ENCODE measurements at places on chromosomes 4 and X. TPM values are rescaled to one million over a fixed set of nuclear protein-coding genes. Genes with fewer than 3 reads are reported as not detected.
A peak's percentile ranks its signal among the peaks of the same experiment; 100 is the strongest.

DNA sequence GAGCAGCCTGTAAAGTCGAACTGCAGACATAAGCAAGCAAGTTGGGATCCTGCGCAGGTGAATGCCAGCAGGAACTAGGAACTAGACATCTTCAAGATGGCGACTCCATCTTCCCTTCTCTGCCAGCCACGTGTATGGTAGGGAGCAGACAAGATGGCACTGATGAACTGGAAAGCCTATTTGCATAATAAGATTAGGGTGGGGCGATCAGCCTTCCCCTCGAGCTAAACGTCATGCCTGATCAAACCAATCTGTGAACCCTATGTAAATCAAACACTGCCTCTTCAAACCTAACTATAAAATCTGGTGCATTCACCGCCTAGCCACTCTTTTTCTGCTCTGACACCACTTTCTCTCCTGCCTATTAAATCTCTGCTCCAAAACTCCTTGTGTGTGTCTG is 28.1 kb upstream of the LGI2 start:
- no peaks in the 10 kb centered on the region for H3K36me3 ChIP-seq
- DNase-seq, result no peak
- no peaks in the 10 kb centered on the region for H3K27me3 ChIP-seq
- H3K4me1 ChIP-seq, result no peaks in the 10 kb centered on the region
- H3K4me3 ChIP-seq, result no peak overlapping the region

- no peaks in the 10 kb centered on the region for H3K4me1 ChIP-seq
- DNase-seq, result no peak
- H3K4me3 ChIP-seq, result no peak overlapping the region
- H3K27ac ChIP-seq, result no peak overlapping the region
Observed at GRCh38 chr4:173829565-173829964, 299.5 kb upstream of the HAND2 start.

GRCh38 chrX:119817130-119817690 is 25.8 kb upstream of the RPL39 start:
- no peaks in the 10 kb centered on the region for H3K27me3 ChIP-seq
- no peak overlapping the region for H3K4me3 ChIP-seq
- DNase-seq, result no peak
- H3K36me3 ChIP-seq, result no peaks in the 10 kb centered on the region
- H3K4me1 ChIP-seq, result no peaks in the 10 kb centered on the region

DNA sequence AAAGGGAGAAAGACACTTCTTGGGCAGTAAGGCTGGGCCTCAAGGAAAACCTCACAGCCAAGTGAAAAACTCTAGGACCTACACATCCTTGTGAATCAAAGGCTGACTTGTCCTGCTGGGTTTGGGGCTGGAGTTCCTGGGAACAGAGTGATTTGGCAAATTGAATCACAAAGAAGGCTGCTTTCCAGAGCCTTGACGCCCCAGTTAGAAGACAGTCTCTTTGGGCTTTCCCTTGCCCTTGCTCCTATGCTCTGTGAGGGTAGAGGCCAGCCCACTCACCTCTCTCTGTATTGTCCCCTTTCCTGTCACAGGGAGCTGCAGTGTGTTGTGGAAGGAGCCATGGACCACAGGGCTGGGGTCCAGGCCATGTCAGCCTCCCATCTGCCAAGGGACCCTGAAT is 9.6 kb downstream of the AMER1 start:
- H3K36me3 ChIP-seq, result peaks cover 11% of the 10 kb centered on the region
- H3K27ac ChIP-seq, result no peak overlapping the region
- DNase-seq, result no peak
- no peaks in the 10 kb centered on the region for H3K27me3 ChIP-seq
- H3K4me1 ChIP-seq, result no peaks in the 10 kb centered on the region

GRCh38 chr4:88204882-88205281 is 46.4 kb upstream of the ABCG2 start:
- H3K27me3 ChIP-seq, result no peaks in the 10 kb centered on the region
- no peaks in the 10 kb centered on the region for H3K4me1 ChIP-seq
- no peak for DNase-seq
- H3K27ac ChIP-seq, result no peak overlapping the region

GRCh38 chr4:145047151-145047550 is 50.8 kb downstream of the ANAPC10 start:
- H3K4me1 ChIP-seq, result no peaks in the 10 kb centered on the region
- H3K27ac ChIP-seq, result no peak overlapping the region
- H3K4me3 ChIP-seq, result no peak overlapping the region
- H3K36me3 ChIP-seq, result no peaks in the 10 kb centered on the region
- DNase-seq, result no peak

DNA sequence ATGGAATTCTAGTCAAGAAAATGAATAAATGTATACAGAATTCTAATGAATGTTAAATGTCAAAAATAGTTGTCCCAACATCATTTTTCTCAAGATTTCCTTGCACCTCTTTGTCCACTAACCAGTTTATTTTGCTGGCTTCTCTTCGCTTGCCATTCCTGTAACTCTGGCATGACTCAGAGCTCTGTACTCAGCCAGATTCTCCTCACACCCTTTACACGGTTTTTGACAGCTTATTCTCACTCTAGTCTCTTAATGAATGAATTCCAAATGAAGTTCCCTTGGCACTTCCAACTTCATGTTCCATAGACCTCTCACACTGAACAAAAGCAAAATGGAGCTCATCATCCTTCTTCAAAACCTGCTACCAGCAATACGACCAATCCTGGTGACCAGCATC is 419.3 kb upstream of the SLIT2 start:
- no peaks in the 10 kb centered on the region for H3K36me3 ChIP-seq
- H3K27me3 ChIP-seq, result no peaks in the 10 kb centered on the region
- no peak overlapping the region for H3K4me3 ChIP-seq
- DNase-seq, result no peak
- no peak overlapping the region for H3K27ac ChIP-seq

GRCh38 chr4:162442128-162442527 is 278.3 kb upstream of the FSTL5 start:
- no peaks in the 10 kb centered on the region for H3K36me3 ChIP-seq
- H3K27me3 ChIP-seq, result no peaks in the 10 kb centered on the region
- H3K4me3 ChIP-seq, result no peak overlapping the region
- no peak overlapping the region for H3K27ac ChIP-seq
- no peak for DNase-seq

- H3K36me3 ChIP-seq, result no peaks in the 10 kb centered on the region
- no peaks in the 10 kb centered on the region for H3K4me1 ChIP-seq
- H3K27me3 ChIP-seq, result no peaks in the 10 kb centered on the region
- DNase-seq, result no peak
Observed at GRCh38 chr4:114509340-114509739, 89.3 kb upstream of the UGT8 start.

DNA sequence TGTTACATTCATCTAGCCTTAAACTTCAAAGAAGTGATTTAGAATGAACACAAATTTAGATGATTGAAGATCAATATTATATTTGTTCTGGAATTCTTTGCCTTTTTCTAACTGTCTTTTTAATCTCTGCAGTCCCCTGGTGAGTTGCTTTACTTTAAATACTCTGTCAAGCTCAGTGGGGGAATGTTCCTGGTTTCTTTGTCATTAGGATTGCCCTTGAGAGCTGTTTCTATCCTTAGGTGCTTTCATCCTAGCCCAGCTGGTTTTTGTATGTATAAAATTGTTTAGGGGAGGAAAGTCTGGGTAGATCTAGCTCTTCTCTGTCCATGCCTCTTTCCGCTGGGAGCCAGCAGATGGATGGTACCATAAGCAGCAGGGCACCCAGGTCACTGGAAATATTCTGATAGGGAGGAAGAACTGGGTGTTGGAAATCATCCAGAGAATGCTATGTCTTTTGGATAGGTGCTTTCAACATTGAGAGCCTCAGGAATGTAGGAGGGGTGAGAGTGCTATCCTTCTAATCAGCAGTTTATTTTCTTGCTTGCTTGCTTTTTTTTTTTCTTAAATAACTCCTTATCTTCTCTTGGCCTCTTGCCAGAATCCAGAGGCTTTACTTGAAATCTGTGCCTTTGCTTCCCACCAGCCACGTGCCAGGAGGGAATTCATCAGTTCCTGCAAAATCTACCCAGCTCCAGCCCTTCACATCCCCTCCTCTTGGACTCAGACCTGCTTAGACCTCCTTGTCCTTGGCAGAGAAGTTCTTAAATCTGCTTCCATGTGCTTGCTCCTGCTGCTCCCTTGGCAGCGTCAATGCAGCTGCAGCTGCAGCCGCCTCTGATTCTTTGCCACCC is 215.3 kb upstream of the ANXA3 start:
- no peaks in the 10 kb centered on the region for H3K4me1 ChIP-seq
- H3K27me3 ChIP-seq, result peaks cover 9% of the 10 kb centered on the region

DNA sequence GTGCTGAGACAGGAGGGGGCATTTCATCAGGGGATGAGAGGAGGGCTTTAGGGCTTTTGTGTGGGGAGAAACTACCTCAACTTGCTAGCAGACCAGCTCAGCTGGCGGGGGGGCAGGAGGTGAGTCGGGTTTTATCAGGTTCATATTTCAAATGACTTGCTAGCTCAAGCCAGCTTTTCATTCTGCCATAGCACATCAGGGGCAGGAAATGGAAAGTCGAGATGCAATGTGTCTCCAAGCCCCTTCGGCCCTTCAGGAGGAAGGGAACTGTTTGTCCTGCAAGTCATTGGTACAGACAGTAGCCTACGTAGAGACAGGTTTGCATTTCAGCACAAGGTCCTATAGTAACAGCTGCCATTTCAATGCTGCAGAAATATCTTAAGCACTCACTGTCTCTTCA is 194.1 kb downstream of the PTTG2 start:
- H3K27me3 ChIP-seq, result no peaks in the 10 kb centered on the region
- no peaks in the 10 kb centered on the region for H3K36me3 ChIP-seq
- no peak overlapping the region for H3K4me3 ChIP-seq
- H3K27ac ChIP-seq, result no peak overlapping the region
- H3K4me1 ChIP-seq, result peaks cover 28% of the 10 kb centered on the region

DNA sequence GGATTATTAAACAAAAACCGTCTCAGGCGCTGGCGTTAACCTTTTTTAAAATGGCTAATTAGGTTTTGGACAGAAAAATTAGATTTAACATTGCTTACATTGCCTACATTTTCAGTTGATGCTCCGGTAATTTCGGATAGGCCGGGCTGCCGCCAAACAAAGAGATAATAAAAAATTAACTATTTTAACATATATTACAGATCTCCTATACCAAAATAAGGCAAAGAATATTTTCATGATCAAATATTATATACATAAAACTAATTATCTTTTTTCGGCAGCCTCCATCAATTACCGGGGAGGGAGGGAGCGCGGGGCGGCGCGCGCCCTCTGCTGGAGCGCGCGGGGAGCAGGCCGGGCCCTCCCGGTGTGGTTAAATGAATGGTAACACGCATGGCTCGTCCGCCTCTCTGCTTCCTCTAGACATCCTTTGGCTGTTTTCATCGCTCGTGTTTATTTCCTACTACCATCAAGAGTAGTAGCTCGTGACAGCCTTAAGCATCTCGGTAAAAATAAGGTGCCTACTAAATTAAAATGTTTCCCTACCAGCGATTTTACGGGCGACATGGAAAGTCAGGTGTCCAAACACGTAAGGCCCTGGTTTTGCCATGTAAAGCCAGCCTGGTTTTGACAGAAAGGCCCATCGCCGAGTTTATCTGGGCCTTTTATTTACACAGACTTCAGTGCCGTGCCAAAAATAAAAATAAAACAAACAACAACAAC is 52.4 kb upstream of the TMEM33 start:
- H3K4me1 ChIP-seq, result no peaks in the 10 kb centered on the region
- no peak overlapping the region for H3K27ac ChIP-seq
- DNase-seq, result peak; percentile 40
- peak overlapping the region; percentile 41 for H3K4me3 ChIP-seq
- H3K36me3 ChIP-seq, result no peaks in the 10 kb centered on the region

GRCh38 chrX:133544115-133544514 is 128.8 kb upstream of the GPC4 start:
- no peak for DNase-seq
- no peak overlapping the region for H3K27ac ChIP-seq
- no peaks in the 10 kb centered on the region for H3K27me3 ChIP-seq
- no peaks in the 10 kb centered on the region for H3K36me3 ChIP-seq
- no peaks in the 10 kb centered on the region for H3K4me1 ChIP-seq

- H3K4me1 ChIP-seq, result no peaks in the 10 kb centered on the region
- no peak overlapping the region for H3K27ac ChIP-seq
- no peaks in the 10 kb centered on the region for H3K36me3 ChIP-seq
Observed at GRCh38 chr4:138981930-138982390, 33.6 kb upstream of the NOCT start.

The NAP1L3 gene
- 5.2 TPM for total RNA-seq

DNA sequence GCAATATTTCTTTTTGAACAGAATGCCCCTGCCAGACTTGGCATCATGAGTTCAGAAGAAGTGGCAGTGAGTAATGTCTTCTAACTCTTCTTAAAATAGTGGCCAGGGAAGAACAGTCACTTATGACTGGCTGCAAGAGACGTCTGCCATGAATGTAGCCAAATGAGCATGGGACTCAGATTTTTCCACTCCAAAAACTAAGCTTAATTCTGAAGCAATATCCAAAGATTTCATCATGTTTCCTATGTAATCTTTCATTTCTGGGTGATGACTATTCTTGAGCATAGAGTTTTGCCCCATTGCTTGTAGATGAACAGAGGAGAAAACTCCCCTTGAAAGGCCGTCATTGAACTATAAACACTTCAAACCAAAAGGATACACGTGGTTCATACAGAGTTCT is 11.8 kb downstream of the AMBN start:
- no peak for DNase-seq
- H3K4me1 ChIP-seq, result no peaks in the 10 kb centered on the region
- H3K27me3 ChIP-seq, result peaks cover 6% of the 10 kb centered on the region
- no peaks in the 10 kb centered on the region for H3K36me3 ChIP-seq
- H3K27ac ChIP-seq, result no peak overlapping the region

The PARM1 gene
- 0.25 TPM for total RNA-seq

GRCh38 chrX:619451-619811 is 11.2 kb upstream of the SHOX start:
- H3K36me3 ChIP-seq, result no peaks in the 10 kb centered on the region
- H3K27me3 ChIP-seq, result peaks cover 34% of the 10 kb centered on the region
- no peak overlapping the region for H3K27ac ChIP-seq
- DNase-seq, result no peak

DNA sequence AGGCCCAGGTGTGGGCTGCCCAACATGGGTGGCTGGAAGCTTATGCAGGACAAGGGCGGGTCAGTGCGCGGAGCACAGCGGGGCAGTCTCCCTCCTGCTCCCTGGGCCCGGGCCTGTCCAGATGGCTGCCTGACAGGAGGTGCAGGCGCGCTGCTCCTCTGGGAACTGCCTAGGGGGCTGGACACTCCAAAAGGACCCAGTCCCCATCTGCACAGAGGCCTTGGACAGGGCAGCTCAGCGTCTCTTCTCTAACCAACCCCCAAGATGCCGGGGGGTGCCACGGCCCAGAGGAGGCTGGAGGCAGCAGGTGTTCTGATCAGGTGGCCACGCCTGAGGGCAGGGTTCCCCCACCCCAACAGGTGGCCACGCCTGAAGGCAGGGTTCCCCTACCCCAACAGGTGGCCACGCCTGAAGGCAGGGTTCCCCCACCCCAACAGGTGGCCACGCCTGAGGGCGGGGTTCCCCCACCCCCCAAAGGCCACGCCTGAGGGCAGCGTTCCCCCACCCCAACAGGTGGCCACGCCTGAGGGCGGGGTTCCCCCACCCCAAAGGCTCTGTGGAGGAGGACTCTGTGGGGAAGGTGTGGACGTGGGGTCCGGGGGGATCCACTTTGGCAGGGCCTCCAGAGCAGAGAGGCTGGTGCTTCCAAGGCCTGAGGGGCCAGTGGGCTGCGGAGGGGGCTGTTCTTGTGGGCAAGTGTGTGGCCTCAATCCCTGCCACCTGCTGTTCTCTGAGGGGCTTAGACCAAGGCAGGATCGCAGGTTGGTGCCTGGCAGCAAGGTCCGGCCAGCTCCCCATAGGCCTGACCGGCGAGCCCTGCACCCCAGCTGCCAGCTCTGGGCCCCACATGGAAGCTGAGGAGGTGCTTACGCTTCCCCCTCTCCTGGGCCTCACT is 36.1 kb downstream of the CPLX1 start:
- no peak overlapping the region for H3K27ac ChIP-seq
- no peak overlapping the region for H3K4me3 ChIP-seq
- DNase-seq, result no peak
- peaks cover 90% of the 10 kb centered on the region for H3K27me3 ChIP-seq
- no peaks in the 10 kb centered on the region for H3K36me3 ChIP-seq
- peaks cover 15% of the 10 kb centered on the region for H3K4me1 ChIP-seq

The ZNF732 gene
- not detected for total RNA-seq

Measured in T-cell (primary cell).